ENCODE measurements at places on chromosomes 1 and 21.

DNA sequence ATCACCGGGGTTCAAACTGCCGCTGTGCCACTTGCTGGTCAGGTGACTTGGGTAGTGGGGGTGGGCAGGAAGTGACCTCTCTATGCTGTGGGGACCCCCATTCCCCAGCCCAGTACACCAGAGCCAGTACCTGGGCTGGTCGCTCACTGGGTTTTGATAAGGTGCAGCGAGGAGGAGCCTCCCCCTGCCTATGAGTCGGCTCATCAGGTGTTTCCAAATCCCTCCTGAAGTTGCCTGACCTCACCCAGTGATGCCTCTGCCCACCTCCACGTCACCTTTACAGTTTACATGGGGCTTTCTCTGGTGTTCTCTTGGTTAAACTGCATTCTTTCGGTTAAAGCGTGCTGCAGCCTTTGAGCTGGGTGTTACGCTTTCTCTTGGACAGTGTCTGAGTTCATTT lies 58.2 kb downstream of the ARHGEF10L start:
- DNase-seq, result no peak

GRCh38 chr21:37986751-37987399 lies 70.6 kb upstream of the KCNJ6 start:
- DNase-seq, result no peak

DNA sequence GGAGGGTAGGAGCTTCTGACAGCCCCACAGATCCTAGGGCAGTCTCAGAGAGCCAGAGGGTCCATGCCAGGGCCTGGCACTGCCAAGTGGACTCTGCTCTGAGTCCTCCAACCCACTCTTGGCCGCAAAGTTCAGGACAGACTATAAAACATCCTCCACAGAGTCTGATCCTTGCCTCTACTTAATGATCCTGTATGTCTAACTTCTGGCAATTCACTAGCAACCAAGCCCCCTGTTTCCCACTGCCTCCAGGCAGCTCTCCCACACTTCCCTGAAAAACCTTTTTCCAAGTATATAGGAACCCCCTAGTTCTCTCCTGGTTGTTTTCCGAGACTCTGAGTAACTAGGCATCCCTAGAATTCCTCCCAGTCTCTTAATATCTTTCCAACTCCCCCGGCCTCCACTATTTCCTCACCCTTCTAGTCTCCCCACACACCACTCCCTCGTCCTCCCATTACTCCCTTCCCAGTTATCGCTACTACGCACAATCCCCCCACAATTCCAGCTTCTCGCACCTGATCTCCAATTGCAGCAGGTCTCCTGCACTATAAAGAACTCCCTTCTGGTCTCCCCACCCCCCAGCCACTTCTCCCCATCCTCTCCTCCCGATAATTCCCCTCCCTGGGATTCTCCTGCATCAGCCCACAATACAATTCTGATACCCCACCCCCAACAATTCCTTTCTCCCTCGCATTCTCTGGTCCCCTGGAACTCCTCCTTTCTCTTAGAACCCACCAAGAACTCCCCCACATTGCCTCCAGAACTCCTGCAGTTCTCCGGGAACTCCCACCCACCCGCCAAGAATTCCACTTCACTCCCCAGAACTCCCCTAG lies 574 bp downstream of the IGSF9 start:
- DNase-seq, result no peak

DNA sequence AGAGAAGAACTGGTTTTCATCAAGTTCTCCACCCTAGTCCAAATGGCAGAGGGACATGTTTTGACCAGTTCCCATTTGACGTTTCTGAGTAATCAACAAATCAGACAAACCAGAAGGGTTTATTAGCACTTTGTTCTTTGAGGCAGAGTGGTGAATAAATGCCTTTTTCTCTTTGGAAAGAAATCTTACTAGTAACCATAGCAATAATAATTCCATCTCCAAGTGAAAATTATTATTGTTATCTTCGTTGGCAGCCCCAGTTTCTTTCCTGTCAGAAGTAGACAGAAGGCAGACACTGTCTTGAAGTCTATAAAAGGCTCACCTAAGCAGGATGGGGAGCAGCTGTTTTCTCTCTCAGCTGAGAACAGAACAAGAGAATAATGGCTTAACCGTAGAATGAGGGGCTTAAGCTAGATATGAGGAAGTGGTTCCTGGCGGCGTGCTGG lies 391.6 kb downstream of the PBX1 start:
- DNase-seq, result no peak
